ENCODE measurements at places on chromosomes 16 and 17. TPM values are rescaled to one million over a fixed set of nuclear protein-coding genes. Genes with fewer than 3 reads are reported as not detected.

Gene TP53TG3D
- 1.0 TPM for total RNA-seq

Gene SLC35G6
- total RNA-seq = not detected

Gene PMFBP1
- total RNA-seq = 0.16 TPM

Gene PIPOX
- 0.14 TPM for total RNA-seq

Gene SSTR5
- 0.51 TPM for total RNA-seq

Gene ELAC2
- total RNA-seq = 103 TPM
